ENCODE measurements at places on chromosomes 3 and 15.

DNA sequence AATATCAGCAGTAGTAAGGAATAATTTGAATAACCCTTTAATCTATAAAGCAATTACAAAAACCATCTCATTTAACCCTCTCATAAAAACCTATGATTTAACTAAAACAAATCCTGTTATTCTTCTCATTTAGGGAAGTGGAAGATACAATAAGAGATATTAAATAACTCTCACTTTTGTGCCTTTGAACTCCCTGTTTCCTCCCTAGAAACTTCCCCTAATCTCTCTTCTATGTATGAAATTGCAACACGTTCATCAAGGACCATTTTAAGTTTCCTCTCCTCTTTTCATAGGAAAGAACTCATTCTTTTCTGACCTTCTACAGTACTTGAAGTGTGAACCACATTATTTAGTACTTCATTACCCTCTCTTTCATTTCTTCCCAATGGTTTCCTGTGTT lies 18.8 kb upstream of the FAM81A start:
- DNase-seq = no peak

GRCh38 chr15:93829115-93829870 lies 402.1 kb upstream of the MCTP2 start:
- DNase-seq = no peak

GRCh38 chr15:77966540-77967234 lies 110.8 kb downstream of the TBC1D2B start:
- peak; percentile 58 for DNase-seq

DNA sequence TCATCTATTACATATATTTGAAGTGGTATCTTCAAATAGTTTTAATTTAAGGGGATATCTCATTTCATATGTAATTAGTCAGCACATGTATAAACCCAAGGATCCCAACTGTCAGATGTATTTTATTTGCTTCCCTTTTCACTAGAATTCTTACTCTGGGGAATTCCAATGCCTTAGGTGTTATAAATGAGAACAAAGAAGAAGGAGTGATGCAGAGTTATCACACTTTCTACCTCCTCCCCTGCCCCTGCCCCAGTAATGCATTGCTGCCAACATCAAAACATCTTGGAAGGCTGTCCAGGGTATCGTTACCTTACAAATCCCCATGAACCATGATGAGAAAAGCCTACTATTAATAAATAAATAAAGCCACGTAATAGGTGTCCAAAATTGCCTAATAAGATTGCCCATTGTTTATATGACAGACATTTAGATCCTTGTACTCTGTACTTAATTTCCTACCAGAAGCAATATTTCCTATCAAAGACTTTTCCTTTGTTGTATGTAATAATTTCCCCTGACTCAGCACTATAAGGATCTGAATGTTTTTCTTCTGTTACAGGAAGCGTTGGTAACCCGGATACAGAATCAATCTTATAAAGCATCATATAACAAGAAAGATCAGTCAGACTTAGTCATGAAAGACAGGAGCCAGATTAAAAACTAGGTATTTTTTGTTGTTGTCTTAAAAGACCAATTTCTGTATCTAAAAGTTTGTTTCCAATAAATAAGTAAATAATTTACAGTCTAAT lies 38.8 kb downstream of the CBLB start:
- no peak for DNase-seq

DNA sequence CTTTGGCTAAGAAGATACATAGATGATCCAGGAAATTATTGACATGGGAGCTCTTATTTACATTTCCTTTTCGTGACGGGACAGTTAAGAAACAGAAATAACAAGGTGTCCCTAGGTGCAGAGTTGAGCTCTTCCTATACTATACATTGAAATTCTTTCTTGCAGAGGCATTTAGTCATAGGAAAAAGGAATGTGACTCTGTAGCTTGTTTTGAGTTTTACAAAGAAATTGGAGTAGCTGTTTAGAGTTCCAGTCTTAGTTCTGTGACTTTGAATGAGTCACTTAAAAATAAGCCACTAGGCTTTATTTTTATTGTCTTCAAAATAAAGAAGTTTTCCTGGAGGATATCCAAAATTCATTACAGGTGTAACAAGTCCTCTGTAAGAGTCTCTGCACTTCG lies 723.5 kb upstream of the SGO1 start:
- peak; percentile 13 for DNase-seq

- DNase-seq = no peak
These were observed 47.2 kb upstream of the SLC41A3 start for GRCh38 chr3:126130981-126131745.

DNA sequence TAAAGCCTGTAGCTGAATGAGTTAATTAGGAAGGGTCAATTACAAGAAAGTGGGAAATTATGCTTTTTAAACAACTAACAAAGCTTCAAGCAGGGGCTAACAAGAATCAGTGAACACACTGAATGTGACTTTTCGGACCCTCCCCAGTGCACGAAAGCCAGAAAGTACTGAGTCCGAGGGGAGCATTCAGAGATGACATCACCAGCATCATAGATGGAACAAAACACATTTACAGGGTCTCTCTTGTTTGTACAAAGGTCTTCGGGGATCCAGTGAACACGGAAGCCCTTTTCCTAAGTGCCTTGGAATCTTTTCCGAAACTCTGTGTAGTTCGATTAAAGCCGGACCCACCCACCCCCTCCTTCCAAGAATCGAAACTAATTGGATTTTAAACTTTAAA lies 829 bp downstream of the DCP1A start:
- DNase-seq = peak; percentile 31

DNA sequence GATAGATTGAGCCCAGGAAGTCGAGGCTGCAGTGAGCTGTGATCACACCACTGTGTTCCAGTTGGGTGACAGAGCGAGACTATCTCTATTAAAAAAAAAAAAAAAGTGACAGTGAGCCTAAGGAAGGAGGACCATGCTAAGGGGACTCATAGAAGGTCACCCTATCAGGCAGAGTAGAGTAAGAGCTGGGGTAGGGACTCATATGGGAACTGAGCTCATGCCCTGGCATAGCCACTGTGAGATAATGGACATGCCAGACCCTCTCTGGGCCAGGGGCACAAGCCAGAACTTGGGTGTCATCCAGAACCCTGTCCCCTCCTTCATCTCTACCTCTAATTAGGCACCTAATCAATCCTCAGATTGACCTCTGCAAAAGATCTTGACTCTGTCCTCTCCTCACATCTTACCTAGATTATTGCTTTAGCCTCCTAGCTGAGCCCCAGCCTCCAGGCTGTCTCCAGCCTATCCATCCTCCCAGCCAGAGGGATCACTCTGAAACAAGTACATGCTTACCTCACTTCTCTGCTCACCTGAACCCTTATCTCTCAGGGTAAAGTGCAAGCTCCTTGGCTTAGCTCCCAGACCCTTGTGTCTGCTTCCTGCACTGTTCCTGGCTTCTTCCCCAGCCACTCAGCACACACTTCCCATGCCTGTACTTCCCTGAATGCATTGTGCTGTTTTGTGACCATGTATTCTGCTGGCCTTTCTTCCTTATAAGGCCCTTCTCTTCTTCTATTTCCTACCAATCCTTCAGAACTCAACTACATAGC lies 76.4 kb downstream of the DAPK2 start:
- no peak for DNase-seq

DNA sequence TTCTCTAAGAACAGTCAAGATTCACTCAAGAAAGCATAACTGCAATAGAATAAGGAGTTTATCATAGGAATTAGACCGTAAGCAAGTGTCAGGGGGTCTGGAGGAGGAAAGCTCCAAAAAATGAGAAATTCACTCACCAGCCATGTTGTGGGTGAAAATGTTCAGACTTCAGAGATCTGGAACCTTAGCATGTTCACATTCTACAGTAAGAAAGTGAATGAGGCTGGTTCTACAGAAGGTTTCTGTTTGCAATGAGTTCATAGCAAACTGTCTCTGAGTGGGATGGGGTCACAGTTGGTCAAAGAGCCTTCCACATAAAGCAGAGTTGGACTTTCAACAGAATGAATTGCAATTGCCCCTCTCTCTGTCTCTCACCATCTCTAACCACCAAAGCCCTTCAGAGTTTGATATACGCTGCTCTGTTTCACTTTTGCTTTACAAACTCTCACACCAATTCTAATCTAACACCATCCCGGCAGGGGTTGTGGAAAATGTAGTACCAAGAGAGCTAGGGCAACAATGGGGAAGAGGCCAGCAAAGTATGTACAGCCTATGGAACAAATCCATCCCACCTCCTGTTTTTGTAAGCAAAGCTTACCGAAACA lies 581.8 kb upstream of the UBE2E2 start:
- no peak for DNase-seq
